ENCODE measurements at places on chromosomes 4 and X. TPM values are rescaled to one million over a fixed set of nuclear protein-coding genes. Genes with fewer than 3 reads are reported as not detected.

Gene FREM3
- total RNA-seq: not detected

Gene UGT2B7
- 0.53 TPM for total RNA-seq

Gene GLA
- 166 TPM for total RNA-seq

Gene VCX3B
- not detected for total RNA-seq

Gene SPINK2
- not detected for total RNA-seq

Gene HPSE
- total RNA-seq: 1.2 TPM

Gene MAGED4B
- 10.0 TPM for total RNA-seq

Gene RIBC1
- 0.54 TPM for total RNA-seq

Gene SPANXD
- total RNA-seq: not detected

Gene DDIT4L
- total RNA-seq: 0.24 TPM

Gene FRAS1
- total RNA-seq: 3.2 TPM

Gene DNAAF6
- not detected for total RNA-seq

Gene CPLX1
- total RNA-seq: 0.28 TPM

Gene VSIG4
- total RNA-seq: not detected

Gene NUDT11
- total RNA-seq: 3.0 TPM

Gene NDUFA1
- total RNA-seq: 243 TPM

Gene UCP1
- total RNA-seq: 0.07 TPM

Gene ADAM29
- not detected for total RNA-seq

Gene CD40LG
- not detected for total RNA-seq

Gene ZCCHC12
- total RNA-seq: 0.38 TPM

Gene TRIML2
- 48.9 TPM for total RNA-seq

Gene GATA1
- not detected for total RNA-seq

Gene CXorf49
- total RNA-seq: not detected

Gene DMRTC1B
- not detected for total RNA-seq

Gene ARAP2
- 0.38 TPM for total RNA-seq

Gene XK
- total RNA-seq: 0.43 TPM

Gene MFAP3L
- total RNA-seq: 3.7 TPM

Gene PF4V1
- not detected for total RNA-seq

Gene GAGE12H
- total RNA-seq: not detected

Gene TIGD4
- 0.16 TPM for total RNA-seq

Gene BST1
- total RNA-seq: 15.6 TPM

Gene ARHGAP36
- not detected for total RNA-seq

Gene MSX1
- total RNA-seq: 9.2 TPM

Gene ADGRG4
- not detected for total RNA-seq

Gene SASH3
- not detected for total RNA-seq

Gene COL4A6
- 16.9 TPM for total RNA-seq

Data from A549 treated with dexamethasone at 1 μM for 4 hours (cell line).